Psoas muscle (tissue), 8 donors: ENCODE measurements at places on chromosomes 5 and 9.
A peak's percentile ranks its signal among the peaks of the same experiment; 100 is the strongest.

GRCh38 chr5:177603631-177604030 lies 3.7 kb downstream of the B4GALT7 start:
- H3K4me3 ChIP-seq: no peak overlapping the region
- no peaks in the 10 kb centered on the region for H3K27me3 ChIP-seq
- H3K36me3 ChIP-seq: peaks cover 3% of the 10 kb centered on the region
- H3K27ac ChIP-seq: no peak overlapping the region
- H3K4me1 ChIP-seq: peaks cover 16% of the 10 kb centered on the region

DNA sequence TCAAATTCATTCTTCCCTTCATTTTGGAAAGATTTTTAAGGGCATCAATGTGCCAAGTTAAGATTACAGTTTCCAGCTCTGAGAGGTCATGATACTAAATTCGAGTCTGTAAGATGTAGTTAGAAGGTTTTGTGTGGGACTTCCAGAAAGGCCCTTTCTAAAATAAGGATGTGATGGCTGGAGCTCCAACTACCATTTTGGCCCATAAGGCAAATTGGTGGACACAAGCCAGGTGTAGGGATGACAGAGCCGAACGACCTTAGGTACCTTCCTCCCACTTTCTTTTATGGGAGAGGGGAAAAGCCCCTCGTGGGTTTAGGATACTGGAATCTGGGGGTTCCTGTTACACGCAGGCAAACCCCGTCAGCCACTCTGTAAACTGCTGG lies 54.3 kb upstream of the PTPDC1 start:
- peaks cover 13% of the 10 kb centered on the region for H3K4me1 ChIP-seq
- H3K36me3 ChIP-seq: no peaks in the 10 kb centered on the region
- no peak for DNase-seq
- H3K4me3 ChIP-seq: peak overlapping the region; percentile 88
- no peaks in the 10 kb centered on the region for H3K27me3 ChIP-seq

DNA sequence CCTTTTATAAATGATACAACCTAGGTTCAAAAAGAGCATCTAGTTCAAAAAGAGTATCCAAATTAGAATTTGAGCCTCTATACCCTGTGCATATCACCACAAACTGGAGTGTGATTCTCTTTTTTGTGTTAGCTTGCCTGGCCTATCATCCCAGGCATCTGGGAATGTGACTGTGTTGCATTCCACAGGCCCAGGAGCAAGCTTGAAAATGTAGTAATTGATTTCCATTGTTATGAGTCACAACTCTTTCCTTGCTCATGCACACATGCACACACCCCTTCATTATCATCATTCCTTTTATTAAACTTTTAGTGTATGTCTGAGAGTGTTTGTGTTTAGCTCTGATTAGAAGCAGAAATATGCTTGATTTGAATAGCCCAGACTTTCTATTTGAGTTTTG lies 75.2 kb downstream of the FCHO2 start:
- H3K36me3 ChIP-seq: no peaks in the 10 kb centered on the region
- H3K27me3 ChIP-seq: no peaks in the 10 kb centered on the region
- H3K27ac ChIP-seq: no peak overlapping the region
- H3K4me1 ChIP-seq: peaks cover 4% of the 10 kb centered on the region

DNA sequence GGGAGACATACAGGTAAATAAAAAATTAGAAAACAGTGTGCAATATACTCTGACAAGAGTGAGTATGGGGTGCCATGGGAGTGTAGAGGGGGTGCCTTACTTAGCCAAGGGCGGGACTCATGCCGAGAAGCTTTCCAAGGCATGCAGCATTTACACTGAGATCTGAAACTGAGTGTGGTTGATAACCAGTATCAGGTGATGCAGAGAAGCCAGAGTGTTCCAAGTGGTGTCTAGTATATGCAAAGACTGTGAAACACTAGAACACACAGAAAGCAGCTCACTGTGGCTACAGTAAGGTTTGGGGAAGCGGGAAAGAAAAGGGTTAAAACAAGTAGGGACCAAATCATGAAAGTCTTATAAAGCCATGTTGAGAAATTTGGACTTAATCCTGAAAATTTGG lies 30.5 kb upstream of the ERBIN start:
- no peaks in the 10 kb centered on the region for H3K27me3 ChIP-seq
- no peak for DNase-seq
- no peak overlapping the region for H3K27ac ChIP-seq

DNA sequence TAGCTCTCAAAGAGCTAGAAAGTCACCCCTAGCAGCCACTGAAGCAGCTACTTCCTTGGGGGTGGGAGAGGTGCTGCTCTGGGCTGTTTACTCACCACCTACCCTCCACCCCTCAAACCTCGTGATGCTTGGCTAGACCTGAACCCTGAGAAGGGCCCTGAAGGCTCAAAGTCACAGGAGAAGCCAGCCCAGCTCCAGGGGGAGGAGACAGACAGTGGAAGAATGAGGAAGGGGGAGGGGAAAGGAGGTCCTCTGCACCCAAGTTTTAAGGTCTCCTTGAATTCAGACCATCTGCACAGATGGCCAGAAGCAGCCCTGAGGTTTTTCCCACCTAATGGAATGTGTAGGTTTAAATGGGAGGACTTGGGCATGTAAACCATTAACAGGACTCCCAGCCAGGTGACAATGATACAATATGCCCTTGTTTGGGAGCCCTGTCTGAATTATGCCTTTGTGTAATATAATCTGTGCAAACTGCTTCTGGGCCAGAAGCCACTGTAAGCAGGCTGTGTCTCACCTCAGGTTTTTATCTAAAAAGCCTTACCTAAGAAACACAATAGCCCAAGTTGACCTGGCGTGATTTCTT lies 180.5 kb downstream of the PIK3R1 start:
- H3K27me3 ChIP-seq: no peaks in the 10 kb centered on the region
- no peaks in the 10 kb centered on the region for H3K4me1 ChIP-seq
- no peaks in the 10 kb centered on the region for H3K36me3 ChIP-seq

GRCh38 chr9:130426883-130427282 lies 17.9 kb upstream of the ASS1 start:
- peak; percentile 59 for DNase-seq
- H3K27ac ChIP-seq: no peak overlapping the region
- H3K4me3 ChIP-seq: no peak overlapping the region
- no peaks in the 10 kb centered on the region for H3K36me3 ChIP-seq

- no peak overlapping the region for H3K4me3 ChIP-seq
- no peak overlapping the region for H3K27ac ChIP-seq
- no peaks in the 10 kb centered on the region for H3K27me3 ChIP-seq
- H3K36me3 ChIP-seq: peaks cover 2% of the 10 kb centered on the region
- no peak for DNase-seq
- no peaks in the 10 kb centered on the region for H3K4me1 ChIP-seq
Measured at GRCh38 chr9:5910413-5911057, 19.8 kb downstream of the MLANA start.

- no peak for DNase-seq
- no peak overlapping the region for H3K27ac ChIP-seq
- H3K27me3 ChIP-seq: no peaks in the 10 kb centered on the region
- H3K4me3 ChIP-seq: peak overlapping the region; percentile 13
Measured at GRCh38 chr5:155912291-155912690, 414.7 kb upstream of the SGCD start.

DNA sequence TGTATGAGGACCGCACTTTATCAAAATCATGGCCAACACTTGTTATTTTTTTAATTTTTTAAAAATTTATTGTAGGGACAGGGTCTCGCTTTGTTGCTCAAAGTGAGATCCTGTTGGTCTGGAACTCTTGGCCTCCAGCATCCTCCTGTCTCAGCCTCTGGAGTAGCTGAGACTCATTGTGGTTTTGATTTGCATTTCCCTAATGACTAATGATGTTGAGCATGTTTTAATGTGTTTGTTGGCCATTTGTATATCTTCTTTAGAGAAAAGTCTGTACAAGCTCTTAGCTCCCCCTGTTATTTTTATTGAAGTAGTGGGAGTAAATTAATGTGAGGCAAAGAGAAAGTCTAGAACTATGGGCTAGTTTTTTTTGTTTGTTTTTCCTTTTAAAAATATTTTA lies 1.6 kb upstream of the RPS6 start:
- DNase-seq: no peak
- peaks cover 14% of the 10 kb centered on the region for H3K4me1 ChIP-seq
- H3K27me3 ChIP-seq: no peaks in the 10 kb centered on the region
- peaks cover 7% of the 10 kb centered on the region for H3K36me3 ChIP-seq

GRCh38 chr9:79490657-79491248 lies 81.0 kb upstream of the TLE4 start:
- H3K27ac ChIP-seq: no peak overlapping the region
- no peaks in the 10 kb centered on the region for H3K36me3 ChIP-seq
- H3K4me1 ChIP-seq: no peaks in the 10 kb centered on the region
- H3K4me3 ChIP-seq: no peak overlapping the region

DNA sequence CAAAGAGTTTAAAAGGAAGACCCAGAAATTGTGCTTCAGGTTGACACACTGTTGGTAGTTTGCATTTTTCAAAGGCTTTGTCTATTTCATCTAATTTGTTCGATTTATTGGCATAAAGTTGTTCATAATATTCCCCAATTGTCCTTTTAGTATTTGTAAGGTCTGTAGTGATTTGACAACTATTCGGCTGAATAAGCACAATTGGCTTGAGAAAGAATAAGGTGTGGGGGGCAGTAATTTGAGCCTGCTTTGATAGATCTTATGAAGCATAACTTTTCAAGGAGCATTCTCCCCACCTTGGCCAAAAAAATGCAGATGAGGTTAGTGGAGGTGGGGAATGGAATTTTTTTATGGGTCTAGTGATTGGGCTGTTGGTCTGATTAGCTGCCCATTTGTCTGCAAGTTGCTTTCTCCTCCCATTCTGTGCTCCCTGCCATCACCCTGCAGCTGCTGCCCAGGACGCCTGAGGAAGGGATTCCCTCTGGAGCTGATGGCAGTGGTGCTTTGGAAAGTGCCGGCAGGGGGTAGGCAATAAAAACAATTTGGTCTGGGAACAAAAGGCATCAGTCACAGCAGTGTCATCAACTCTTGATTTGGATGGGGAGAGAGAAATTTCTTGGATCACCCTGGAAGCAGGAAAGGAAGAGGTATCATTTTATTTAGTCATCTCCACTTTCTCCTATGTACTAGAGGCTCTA lies 26.6 kb downstream of the WNT8A start:
- H3K36me3 ChIP-seq: no peaks in the 10 kb centered on the region
- H3K27me3 ChIP-seq: no peaks in the 10 kb centered on the region
- no peak overlapping the region for H3K27ac ChIP-seq
- no peak overlapping the region for H3K4me3 ChIP-seq

DNA sequence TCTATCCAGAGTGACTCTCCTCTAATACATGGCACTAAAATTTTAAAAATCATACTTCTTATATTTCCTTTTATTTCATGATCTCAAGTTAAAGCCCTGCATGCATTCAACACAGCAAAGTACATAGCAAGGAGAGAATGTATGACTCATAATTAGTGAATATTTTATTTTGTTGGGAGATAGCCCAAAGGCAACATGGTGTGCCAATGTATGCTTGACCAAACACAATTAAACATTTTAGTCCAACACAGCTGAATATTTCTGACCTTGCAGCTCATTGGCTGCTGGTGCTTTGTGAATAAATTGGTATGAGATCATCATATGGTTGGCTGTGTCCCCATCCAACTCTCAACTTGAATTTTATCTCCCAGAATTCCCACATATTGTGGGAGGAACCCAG lies 103.5 kb downstream of the NPR3 start:
- no peaks in the 10 kb centered on the region for H3K4me1 ChIP-seq
- no peak for DNase-seq
- no peak overlapping the region for H3K27ac ChIP-seq
- no peaks in the 10 kb centered on the region for H3K27me3 ChIP-seq
- no peak overlapping the region for H3K4me3 ChIP-seq
- H3K36me3 ChIP-seq: no peaks in the 10 kb centered on the region

DNA sequence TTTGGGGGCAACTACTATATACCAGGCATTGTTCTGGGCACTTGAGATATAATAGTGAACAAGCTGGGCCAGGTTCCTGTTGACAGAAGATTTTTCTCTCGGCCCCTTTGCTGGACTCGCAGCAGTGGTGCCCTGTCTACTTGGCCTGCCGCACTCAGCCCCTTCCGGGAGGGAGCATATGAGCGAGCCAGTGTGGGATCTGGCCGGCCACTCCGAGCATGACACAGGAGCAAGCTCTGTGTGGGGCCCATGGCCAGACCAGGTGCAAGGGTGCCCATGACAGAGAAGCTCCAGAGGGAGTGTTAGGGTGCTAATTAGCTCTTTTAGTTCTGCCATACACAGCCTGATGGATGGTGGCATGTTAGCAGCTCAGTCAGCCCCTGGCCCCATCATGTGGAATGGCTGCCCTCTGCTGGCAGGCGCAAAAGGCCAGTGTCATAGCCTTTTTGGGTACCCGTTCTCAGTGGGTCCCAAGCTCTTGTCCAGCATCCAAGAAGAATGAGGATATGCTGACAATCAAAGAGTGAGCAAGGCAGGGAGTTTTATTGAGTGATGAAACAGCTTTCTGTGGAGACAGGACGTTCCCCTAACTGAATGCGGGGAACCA lies 9.3 kb upstream of the KIF4B start:
- no peak for DNase-seq
- H3K4me1 ChIP-seq: no peaks in the 10 kb centered on the region
- no peak overlapping the region for H3K27ac ChIP-seq
- H3K4me3 ChIP-seq: no peak overlapping the region
- H3K36me3 ChIP-seq: no peaks in the 10 kb centered on the region

DNA sequence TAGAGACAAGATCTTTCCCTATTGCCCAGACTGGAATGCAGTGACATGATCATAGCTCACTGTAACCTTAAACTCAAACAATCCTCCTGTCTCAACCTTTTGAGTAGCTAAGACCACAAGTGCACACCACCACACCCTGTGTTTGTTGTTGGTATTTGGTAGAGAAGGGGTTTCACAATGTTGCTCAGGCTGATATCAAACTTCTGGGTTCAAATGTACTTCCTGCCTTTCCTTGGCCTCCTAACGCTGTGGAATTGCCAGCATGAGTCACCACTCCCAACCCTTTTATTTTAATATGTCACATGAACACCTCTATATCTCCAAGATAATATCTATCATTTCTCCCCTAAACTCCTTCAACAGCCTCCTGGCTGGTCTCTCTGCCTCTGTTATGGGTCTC lies 719.0 kb downstream of the PTPRD start:
- no peak overlapping the region for H3K4me3 ChIP-seq
- DNase-seq: no peak
- no peaks in the 10 kb centered on the region for H3K27me3 ChIP-seq
- H3K4me1 ChIP-seq: no peaks in the 10 kb centered on the region
- H3K27ac ChIP-seq: no peak overlapping the region

- no peak for DNase-seq
- no peak overlapping the region for H3K27ac ChIP-seq
- no peaks in the 10 kb centered on the region for H3K27me3 ChIP-seq
Measured at GRCh38 chr5:104353371-104353770, 790.8 kb upstream of the NUDT12 start.
